Hair follicle dermal papilla cell (primary cell): ENCODE measurements at places on chromosomes 2 and 18. TPM values are rescaled to one million over a fixed set of nuclear protein-coding genes. Genes with fewer than 3 reads are reported as not detected.

The AQP12A gene
- total RNA-seq = not detected in 2 replicates

The EGR4 gene
- 0.12 TPM in 1 of 2 replicates, not detected in the other for total RNA-seq

The OBSL1 gene
- 81.8 and 99.5 TPM in 2 replicates for total RNA-seq

The CIDEA gene
- total RNA-seq = not detected in 2 replicates

The TMEFF2 gene
- total RNA-seq = under 0.01 and 0.12 TPM in 2 replicates

The MBD2 gene
- total RNA-seq = 43.0 and 47.0 TPM in 2 replicates

The COL4A4 gene
- total RNA-seq = under 0.01 TPM in 2 replicates

The SERPINB13 gene
- not detected in 2 replicates for total RNA-seq

The TMEM182 gene
- 1.9 and 3.2 TPM in 2 replicates for total RNA-seq

The MAPRE3 gene
- 3.4 and 6.0 TPM in 2 replicates for total RNA-seq

The FBXO41 gene
- 1.3 and 1.5 TPM in 2 replicates for total RNA-seq

The NCKAP5 gene
- total RNA-seq = 0.49 and 0.85 TPM in 2 replicates

The SERPINB4 gene
- not detected in 2 replicates for total RNA-seq

The TMEM37 gene
- total RNA-seq = 0.32 TPM in 1 of 2 replicates, not detected in the other

The TTC39C gene
- 82.7 and 124 TPM in 2 replicates for total RNA-seq

The RAB6C gene
- not detected in 2 replicates for total RNA-seq

The ROCK1 gene
- 40.3 and 46.2 TPM in 2 replicates for total RNA-seq

The RPIA gene
- 6.2 and 8.8 TPM in 2 replicates for total RNA-seq

The DSC2 gene
- total RNA-seq = 0.12 and 0.32 TPM in 2 replicates

The NOSTRIN gene
- 0.12 and 0.16 TPM in 2 replicates for total RNA-seq

The FLACC1 gene
- 1.3 and 1.9 TPM in 2 replicates for total RNA-seq

The SPATA3 gene
- total RNA-seq = not detected in 2 replicates

The SCN7A gene
- total RNA-seq = not detected in 2 replicates

The CAPN14 gene
- total RNA-seq = 0.12 and 0.32 TPM in 2 replicates

The C2orf76 gene
- 7.0 and 9.8 TPM in 2 replicates for total RNA-seq

The SLC66A3 gene
- 48.7 and 60.8 TPM in 2 replicates for total RNA-seq

The NPAS2 gene
- total RNA-seq = 14.5 and 23.7 TPM in 2 replicates

The PTPRM gene
- 114 and 153 TPM in 2 replicates for total RNA-seq

The MSTN gene
- total RNA-seq = 0.16 and 0.73 TPM in 2 replicates

The ACKR3 gene
- 17.8 and 27.7 TPM in 2 replicates for total RNA-seq

The GATA6 gene
- total RNA-seq = under 0.01 and 0.12 TPM in 2 replicates

The ZSWIM2 gene
- total RNA-seq = 0.36 and 0.81 TPM in 2 replicates

The C2orf80 gene
- not detected in 2 replicates for total RNA-seq

The PLCD4 gene
- 6.7 and 8.0 TPM in 2 replicates for total RNA-seq
